ENCODE measurements at places on chromosomes 1 and 21.

GRCh38 chr1:107648071-107648470 is 316.9 kb downstream of the VAV3 start:
- no peak for DNase-seq

DNA sequence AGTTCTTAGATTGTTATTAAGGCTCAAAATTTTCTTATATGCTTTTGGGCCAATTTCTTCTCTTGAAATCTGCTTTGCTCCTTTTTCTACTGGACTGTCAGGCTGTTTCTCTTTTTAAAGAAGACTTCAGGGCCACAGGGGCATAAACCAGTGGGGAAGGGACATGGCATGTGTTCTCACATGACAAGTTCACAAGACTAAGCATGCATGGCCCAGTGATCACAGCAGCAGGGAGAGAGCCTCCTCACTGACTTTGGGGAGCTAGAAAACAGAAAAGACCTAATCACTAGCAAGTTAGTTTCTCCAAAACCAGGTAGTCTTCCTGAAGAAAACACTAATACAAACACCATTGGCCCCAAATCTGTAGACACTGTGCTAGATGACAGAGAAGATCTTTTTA is 64.8 kb downstream of the RAB3GAP2 start:
- no peak for DNase-seq

GRCh38 chr1:8438489-8438888 is 120.6 kb downstream of the SLC45A1 start:
- no peak for DNase-seq

- no peak for DNase-seq
Measured at GRCh38 chr1:226675715-226676357, 63.2 kb downstream of the ITPKB start.

- DNase-seq, result no peak
Measured at GRCh38 chr1:220694866-220695382, 4.8 kb downstream of the C1orf115 start.

DNA sequence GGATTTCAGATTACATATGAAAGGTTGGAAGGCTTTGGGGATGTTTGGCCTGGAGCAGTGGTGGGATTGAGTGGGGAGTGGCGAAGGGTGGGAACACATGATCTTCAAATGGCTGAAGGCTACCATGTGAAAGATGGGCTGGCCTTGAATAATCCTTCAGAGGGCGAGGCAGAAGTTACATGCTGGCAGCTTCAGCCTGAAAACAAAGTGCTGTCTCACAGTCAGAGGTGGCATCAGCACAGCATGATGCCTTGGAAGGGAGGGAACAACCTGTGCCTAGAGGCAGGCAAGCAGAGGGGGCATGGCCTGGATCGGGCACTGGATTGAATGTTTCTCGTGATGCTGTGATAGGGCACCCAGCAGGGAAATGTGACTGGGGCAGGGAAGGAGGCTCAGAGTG is 130.8 kb downstream of the BEND5 start:
- DNase-seq, result no peak

- DNase-seq, result no peak
Measured at GRCh38 chr1:81703391-81703755, 97.4 kb upstream of the ADGRL2 start.

- DNase-seq, result no peak
Measured at GRCh38 chr1:87958716-87959115, 630.0 kb downstream of the LMO4 start.

DNA sequence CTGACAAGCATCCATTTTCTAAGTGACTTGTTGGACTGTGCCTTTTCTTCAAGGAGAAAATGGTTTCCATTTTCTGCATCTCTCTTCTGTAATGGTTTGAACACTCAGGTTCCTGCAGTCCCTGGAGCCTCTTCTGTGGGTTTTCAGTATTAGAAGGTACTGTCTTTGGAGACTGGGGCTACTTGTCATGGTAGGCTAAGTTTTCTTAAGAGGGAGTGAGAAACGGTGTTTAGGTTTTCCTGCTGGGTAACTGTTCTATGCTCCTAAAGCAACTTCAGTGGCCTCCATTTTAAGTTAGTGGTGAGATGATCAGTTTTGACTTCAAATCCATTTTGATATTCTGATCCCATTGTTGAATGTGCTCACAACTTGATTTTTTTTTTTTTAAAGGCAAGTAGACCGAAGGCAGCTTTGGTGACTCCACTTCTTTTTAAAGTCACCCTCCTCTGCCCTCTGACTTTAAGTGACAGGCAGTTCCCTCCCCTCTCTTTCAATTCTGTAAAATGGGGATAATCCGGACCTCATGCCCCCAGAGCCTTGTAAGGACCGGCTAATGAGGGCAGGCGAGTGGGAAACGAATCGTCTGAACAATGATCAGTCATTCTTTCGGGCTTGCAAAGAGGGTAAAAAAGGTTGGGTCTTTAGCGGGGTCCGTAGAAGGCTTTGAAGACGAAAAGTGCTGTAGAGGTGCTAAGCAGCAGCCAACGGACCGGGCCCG is 1.0 kb upstream of the ARID1A start:
- DNase-seq, result no peak

DNA sequence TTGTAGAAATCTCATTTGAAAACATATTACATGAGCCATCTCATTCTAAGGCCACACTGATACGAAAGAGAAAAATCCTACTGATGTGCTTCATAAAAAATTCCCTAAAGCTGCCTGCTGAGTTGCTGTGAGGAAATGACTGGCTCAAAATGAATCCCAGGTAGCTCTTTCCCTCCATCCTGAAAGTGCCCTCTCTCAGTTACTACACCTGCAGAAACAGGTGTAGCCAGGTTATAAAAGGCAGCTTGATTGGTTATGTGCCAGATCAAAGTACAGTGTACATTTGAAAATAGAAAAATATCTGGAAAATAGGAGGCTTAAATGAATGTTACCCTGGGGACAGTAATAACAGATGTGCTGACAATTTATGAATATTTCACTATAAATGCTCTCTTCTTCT is 833.4 kb upstream of the ADGRL4 start:
- no peak for DNase-seq

- DNase-seq, result no peak
Measured at GRCh38 chr1:223245983-223246382, 102.9 kb upstream of the TLR5 start.

DNA sequence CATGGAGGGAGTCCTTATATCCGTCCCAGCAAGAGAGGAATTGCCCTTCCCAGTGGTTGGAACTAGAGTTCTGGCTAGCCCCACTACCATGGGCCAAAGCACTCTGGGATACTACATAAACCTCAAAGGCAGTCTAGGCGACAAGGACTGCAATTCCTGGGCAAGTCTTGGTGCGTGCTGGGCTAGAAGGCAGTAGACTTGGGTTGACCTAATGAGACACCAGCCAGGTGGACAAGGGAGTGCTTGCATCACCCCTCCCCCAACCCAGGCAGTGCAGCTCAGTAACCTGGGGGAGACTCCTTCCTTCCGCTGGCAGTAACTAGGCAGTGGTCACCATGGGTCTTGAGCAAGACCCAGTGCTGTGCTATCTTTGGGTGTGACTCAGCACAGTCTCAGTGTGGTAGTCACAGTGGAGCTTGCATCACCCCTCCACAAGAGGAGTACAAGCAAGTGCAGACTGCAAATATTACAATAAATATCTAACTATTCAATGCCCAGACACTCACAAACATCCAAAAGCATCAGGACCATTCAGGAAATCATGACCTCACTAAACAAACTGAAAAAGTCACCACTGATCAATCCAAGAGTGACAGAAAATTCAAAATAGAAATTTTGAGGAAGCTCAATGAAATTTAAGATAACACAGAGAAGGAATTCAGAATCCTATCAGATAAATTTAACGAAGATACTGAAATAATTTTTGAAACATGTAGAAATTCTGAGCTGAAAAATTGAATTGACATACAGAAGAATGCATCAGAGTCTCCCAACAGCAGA is 84.7 kb upstream of the LYPLAL1 start:
- no peak for DNase-seq

DNA sequence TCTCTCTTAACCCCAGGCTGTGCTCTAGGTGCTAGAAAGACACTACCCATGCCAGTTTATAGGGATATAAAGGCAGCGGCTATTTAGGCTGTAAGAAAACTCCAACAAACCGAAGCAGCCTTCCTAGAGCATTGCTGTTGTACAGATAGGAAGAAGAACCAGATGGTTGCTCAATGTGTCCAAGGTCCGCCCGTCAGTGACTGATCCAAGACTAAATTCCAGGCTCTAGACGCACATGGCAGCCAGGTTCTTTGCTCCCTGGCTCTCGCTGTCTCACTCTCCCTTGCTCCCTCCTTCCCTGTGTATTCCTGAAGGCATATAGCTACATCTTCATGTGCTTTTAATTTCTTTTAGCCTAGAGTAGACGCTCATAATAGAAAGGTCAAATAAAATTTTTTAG is 303.4 kb downstream of the KIF26B start:
- no peak for DNase-seq

DNA sequence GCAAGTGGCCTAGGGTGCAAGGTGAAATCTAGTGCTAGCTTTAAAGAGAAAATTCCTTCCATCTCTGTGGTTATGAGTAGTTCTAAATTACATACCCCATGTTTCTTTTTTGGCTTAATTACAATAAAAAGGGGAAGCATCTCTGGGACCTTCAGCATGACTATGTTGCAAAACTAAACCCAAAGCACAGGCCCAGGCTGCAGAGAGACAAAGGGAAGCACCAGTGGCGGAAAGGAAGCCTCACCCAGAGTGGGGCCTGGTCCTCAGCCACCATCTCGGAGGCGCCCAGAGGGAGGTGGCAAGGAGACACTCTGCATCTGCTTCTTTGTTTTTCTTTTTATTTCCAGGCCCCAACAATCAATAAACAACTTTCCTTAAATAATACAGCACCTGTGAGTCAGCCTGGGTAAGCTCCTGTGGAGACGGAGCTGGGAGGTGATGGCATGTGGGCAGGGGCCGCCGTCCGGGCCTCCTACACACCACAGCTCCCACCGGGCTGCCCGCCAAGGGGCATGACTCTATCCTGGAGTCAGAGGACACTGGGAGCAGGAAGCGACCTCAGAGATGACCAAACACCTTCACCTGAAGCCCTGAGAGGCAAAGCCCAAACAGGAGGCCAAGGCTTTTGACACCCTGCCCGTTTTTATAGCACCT is 21.7 kb downstream of the ITPKB start:
- no peak for DNase-seq

GRCh38 chr1:19688041-19688842 is 23.6 kb downstream of the HTR6 start:
- peak; percentile 12 for DNase-seq

- DNase-seq, result no peak
Measured at GRCh38 chr1:167776616-167777268, 55.0 kb downstream of the MPZL1 start.

GRCh38 chr1:18199462-18199861 is 91.9 kb downstream of the IGSF21 start:
- DNase-seq, result no peak

- no peak for DNase-seq
Measured at GRCh38 chr1:172674831-172675613, 16.1 kb downstream of the FASLG start.

DNA sequence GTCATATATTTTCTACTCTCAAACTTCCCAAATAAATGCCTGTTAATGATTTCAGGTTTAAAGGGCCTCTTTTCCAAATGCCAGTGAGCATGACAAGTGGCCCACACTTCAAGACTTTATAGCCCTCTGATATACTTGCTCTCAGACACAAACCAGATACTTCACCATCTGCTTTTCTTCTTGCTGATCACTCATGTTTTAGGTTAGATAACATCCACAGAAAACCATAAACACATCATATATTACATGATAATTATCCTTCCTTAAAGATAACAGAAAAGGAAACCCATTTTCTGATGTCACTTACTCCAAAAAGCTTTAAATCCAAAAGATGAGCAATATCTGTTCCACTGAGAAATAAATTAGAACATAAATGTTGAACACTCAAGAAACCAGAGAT is 723.5 kb downstream of the LTN1 start:
- no peak for DNase-seq

DNA sequence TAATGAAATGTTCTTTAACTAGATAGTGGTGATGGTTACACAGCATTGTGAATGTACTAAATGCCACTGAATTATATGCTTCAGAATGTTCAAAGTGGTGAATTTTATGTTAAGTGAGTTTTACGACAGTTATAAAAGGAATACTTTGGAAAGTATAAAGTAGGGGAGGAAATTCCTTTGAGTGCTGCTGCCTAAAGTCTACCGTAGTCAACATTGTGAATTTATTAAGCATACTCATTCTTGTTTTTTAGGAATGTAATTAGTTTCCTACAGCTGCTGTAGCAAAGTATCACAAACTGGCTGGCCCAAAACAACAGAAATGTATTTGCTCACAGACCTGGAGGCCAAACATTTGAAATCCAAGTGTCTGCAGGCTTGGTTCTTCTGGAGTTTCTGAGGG is 73.0 kb downstream of the SWT1 start:
- no peak for DNase-seq

GRCh38 chr1:229758101-229759036 is 132.3 kb downstream of the URB2 start:
- DNase-seq, result no peak

GRCh38 chr1:6985549-6986276 is 200.5 kb downstream of the CAMTA1 start:
- DNase-seq, result no peak

- DNase-seq, result no peak
Measured at GRCh38 chr1:85607126-85607920, 26.8 kb downstream of the CCN1 start.

DNA sequence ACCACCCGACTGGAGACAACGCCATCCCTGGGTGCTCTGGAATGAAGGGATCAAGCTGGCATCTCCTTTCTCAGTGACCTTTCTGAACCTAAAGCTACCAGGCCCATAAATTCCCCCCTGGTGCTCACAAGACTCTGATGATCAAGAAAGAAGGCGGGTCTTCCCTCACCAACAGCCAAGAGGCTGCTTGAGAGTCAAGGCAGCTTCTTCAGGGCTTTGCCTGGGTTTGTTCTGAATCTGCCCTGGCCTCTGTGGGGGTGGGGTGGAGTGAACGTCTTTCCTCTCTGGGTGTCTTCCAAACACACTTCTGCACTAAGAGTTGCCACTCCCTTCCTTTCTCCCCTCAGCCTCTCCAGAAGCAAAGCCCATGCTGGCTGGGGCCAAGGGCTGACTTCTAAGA is 36.1 kb downstream of the CD247 start:
- no peak for DNase-seq

DNA sequence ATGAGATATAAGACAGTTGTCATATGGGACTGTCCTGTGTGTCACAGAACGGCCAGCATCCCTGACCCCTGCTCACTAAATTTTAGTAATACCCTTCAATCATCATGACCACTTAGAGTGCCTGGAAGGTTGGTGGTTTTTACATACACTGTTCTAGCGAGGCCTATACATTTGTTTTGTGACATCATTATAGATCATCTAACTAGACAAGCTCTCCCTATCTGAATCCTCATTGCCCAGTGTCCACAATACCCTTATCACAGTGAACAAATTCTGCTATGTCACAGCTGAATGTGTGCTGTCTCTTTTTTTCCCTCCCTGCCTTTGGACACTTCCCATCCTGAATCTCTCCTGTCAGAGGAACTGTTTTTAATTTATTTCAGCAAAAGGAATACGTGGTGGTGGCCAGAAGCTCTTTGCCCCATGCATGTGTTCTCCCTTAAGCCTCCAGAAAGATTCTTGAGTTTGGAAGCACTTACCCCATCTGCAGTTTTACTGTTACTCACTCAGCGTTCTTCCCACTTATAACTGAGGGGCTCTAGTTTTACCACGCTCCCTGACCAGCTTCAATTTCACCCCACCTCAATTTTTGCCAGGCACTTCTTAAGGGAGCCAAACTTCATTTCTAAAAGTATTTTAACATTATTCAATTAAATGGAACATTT is 70.3 kb downstream of the OLFML2B start:
- no peak for DNase-seq

GRCh38 chr21:42708107-42708506 is 54.7 kb downstream of the PDE9A start:
- DNase-seq, result no peak

Data from stimulated activated CD8-positive, alpha-beta memory T cell treated with anti-CD3 and anti-CD28 coated beads, Interleukin-12 subunit alpha, Interleukin-12 subunit beta, amount 100 ng/mL, for 1 hour (primary cell).